ENCODE measurements at places on chromosomes 2 and 18.

- DNase-seq: no peak
Measured at GRCh38 chr2:84980263-84980983, 9.5 kb downstream of the KCMF1 start.

GRCh38 chr2:16911746-16912145 is 246.1 kb upstream of the CYRIA start:
- no peak for DNase-seq

- DNase-seq: no peak
Measured at GRCh38 chr2:104213758-104214157, 640.2 kb upstream of the POU3F3 start.

DNA sequence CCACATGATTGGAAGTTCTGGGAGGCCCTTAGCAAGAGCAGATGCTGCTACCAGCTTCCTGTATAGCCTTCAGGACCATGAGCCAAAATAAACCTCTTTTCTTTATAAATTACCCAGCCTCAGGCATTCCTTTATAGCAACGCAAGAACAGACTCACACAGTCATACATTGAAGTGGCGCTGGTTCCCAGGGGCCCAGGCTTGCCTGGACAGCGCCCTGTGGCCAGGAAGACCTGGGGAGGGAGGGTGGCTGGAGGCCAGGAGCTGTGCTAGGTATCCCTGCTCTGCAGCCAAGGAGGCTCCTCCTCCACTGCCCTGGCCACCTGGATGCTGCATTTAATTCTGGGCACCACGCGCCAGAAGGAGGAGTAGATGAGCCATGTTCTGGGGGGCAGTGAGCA is 98.1 kb downstream of the AGAP1 start:
- no peak for DNase-seq

Data from activated T-cell treated with anti-CD3 and anti-CD28 coated beads for 24 hours (primary cell).